ENCODE measurements at places on chromosomes 1 and 21. TPM values are rescaled to one million over a fixed set of nuclear protein-coding genes. Genes with fewer than 3 reads are reported as not detected.

DNA sequence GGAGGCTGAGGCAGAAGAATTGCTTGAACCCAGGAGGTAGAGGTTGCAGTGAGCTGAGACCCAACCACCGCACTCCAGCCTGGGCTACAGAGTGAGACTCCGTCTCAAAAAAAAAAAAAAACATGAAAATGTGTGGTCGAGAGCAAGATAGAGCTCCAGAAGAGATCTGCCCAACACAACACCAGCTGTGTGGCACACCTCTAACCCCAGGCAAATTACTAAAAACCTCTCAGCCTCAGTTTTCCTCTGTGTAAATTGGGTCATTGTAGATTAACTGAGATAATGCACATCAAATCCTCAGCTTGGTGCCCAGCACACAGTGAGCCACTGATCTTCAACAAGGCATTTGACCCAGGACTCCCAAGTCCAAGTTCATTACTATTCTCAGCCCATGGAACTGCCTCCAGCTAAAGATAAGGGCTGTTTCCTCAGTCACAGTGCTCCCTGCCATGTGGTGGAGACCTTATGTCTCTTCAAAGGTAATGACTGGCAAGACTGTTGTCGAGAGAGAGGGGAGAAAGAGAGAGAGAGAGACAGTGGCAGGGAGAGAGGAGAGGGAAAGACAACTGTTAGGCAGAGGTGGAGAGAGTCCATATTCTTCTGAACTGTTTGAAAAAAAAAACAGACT is 58.1 kb downstream of the PTP4A2 start:
- H3K36me3 ChIP-seq = no peaks in the 10 kb centered on the region
- DNase-seq = no peak
- peaks cover 29% of the 10 kb centered on the region for H3K4me1 ChIP-seq
- H3K27me3 ChIP-seq = no peaks in the 10 kb centered on the region
- no peak overlapping the region for H3K4me3 ChIP-seq

GRCh38 chr1:168585191-168585590 is 8.8 kb downstream of the XCL1 start:
- no peak overlapping the region for H3K27ac ChIP-seq
- no peaks in the 10 kb centered on the region for H3K4me1 ChIP-seq
- H3K36me3 ChIP-seq = peaks cover 18% of the 10 kb centered on the region
- H3K4me3 ChIP-seq = no peak overlapping the region

DNA sequence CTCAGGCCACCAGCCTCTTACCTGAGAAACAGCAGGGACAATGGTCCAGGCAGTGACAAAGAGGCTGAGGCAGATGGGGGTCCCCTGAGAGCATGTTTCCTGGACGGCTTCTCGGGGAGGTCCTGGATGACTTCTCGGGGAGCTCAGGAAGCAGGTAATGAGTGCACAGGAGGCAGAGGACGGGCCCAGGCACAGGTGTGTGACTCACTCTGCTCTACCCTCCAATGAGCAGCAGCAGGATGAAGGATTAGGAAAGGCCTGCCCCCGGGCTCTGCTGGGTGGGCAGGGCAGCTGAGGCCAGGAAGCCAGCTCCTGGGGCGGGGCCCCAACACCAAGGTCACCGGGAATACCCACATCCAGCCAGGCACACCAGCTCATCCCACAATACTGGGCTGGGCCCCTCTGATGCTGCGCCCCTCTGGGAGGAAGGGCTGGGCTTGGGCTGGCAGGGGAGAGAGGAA is 17.2 kb upstream of the PTAFR start:
- H3K27ac ChIP-seq = no peak overlapping the region
- H3K36me3 ChIP-seq = no peaks in the 10 kb centered on the region
- DNase-seq = no peak
- H3K27me3 ChIP-seq = no peaks in the 10 kb centered on the region
- H3K4me1 ChIP-seq = peaks cover 54% of the 10 kb centered on the region

DNA sequence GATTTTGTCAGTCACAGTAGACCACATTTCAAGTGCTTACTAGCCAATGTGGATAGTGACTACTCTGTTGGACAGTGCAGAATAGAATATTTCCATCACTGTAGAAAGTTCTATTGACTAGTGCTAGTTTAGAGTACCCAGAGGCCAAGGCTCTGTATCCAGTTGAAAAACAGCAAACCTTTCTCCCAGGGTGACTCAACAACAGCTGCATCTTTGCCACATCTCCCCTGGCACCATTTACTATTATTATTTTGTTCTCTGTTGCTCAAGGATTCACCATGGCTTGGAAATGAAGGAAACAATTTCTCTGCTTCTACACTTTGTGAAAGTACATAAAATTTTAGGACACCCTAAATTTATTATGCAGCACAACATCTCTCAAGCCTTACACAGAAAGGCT is 85.3 kb upstream of the WDR26 start:
- no peaks in the 10 kb centered on the region for H3K4me1 ChIP-seq
- no peak overlapping the region for H3K27ac ChIP-seq
- H3K27me3 ChIP-seq = no peaks in the 10 kb centered on the region
- no peak overlapping the region for H3K4me3 ChIP-seq
- no peak for DNase-seq
- no peaks in the 10 kb centered on the region for H3K36me3 ChIP-seq

GRCh38 chr1:199685369-199685768 is 342.1 kb upstream of the NR5A2 start:
- no peaks in the 10 kb centered on the region for H3K27me3 ChIP-seq
- no peak overlapping the region for H3K27ac ChIP-seq
- DNase-seq = no peak
- H3K36me3 ChIP-seq = no peaks in the 10 kb centered on the region
- H3K4me1 ChIP-seq = no peaks in the 10 kb centered on the region

DNA sequence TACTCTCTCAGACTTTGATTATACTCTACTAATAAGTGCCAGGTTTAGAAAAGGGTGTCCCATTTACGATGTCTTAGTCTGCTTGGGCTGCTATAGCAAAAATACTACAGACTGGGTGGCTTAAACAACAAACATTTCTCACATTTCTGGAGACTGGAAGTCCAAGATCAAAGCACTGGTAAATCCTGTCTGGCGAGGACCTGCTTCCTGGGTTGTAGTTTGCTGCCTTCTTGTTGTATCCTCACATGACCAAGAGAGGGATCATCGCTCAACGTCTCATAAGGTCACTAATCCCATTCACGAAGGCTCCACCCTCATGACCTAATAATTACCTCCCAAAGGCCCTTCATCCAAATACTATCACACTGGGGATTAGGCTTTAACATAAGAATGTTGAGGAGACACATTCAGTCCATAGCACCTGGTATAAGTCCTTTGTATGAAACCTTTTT is 12.0 kb downstream of the PRDX6 start:
- H3K36me3 ChIP-seq = peaks cover 49% of the 10 kb centered on the region
- no peak overlapping the region for H3K4me3 ChIP-seq
- no peak for DNase-seq
- H3K4me1 ChIP-seq = no peaks in the 10 kb centered on the region

- H3K4me1 ChIP-seq = no peaks in the 10 kb centered on the region
- no peaks in the 10 kb centered on the region for H3K36me3 ChIP-seq
- H3K4me3 ChIP-seq = no peak overlapping the region
- H3K27ac ChIP-seq = no peak overlapping the region
Measured at GRCh38 chr1:2932671-2933350, 88.5 kb upstream of the ACTRT2 start.

GRCh38 chr1:32741413-32742198 is 39.0 kb upstream of the SYNC start:
- no peak for DNase-seq
- H3K27me3 ChIP-seq = peaks cover 7% of the 10 kb centered on the region
- no peak overlapping the region for H3K4me3 ChIP-seq

GRCh38 chr1:35931446-35932157 is 697 bp downstream of the AGO3 start:
- peak overlapping the region; percentile 90 for H3K27ac ChIP-seq
- H3K27me3 ChIP-seq = no peaks in the 10 kb centered on the region
- no peaks in the 10 kb centered on the region for H3K36me3 ChIP-seq
- H3K4me3 ChIP-seq = peak overlapping the region; percentile 70
- no peak for DNase-seq

- H3K4me3 ChIP-seq = no peak overlapping the region
- no peaks in the 10 kb centered on the region for H3K36me3 ChIP-seq
- H3K27me3 ChIP-seq = peaks cover 20% of the 10 kb centered on the region
- H3K27ac ChIP-seq = no peak overlapping the region
- no peak for DNase-seq
- H3K4me1 ChIP-seq = peaks cover 18% of the 10 kb centered on the region
Measured at GRCh38 chr1:201540846-201541735, 2.2 kb downstream of the NAV1 start.

DNA sequence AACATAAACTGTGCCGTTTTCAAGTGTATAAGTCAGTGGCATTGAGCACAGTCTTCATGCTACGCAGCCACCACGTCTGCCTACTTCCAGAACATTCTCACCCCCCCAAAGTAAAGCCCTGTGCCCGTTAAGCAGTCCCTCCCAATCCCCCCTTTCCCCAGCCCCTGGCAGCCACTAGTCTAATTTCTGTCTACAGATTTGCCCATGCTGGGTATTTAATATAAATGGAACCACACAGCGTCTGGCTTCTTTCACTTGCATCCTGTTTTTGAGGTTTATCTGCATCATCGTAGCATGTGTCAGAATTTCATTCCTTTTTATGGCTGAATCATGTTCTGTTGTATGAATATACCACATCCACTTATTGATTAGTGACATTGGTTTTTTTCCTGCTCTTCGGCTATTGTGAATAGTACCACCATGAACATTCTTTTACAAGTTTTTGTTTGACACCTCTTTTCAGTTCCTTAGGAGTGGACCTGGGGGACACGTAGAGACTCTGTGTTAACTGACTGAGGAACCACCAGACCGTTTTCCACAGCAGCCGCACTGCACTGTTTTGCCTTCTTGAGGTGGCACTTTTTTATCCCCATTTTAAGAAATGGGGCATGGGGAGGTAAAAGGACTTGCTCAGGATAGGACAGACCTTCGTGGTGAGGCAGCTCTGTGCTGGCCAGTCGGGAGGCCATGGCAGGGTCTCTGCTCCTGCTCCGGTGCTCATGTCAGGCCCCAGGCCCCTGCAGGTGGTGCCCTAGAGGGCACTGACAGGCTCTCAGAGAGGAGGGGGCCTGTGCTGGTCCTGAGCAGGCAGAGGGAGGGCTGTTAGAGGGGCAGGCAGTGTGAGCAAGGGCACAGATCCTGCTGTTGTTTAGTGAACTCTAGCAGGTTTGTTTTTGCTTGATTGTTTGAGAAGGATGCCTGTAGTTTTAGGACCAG is 123.8 kb downstream of the PCBP3 start:
- no peak overlapping the region for H3K4me3 ChIP-seq
- H3K27ac ChIP-seq = no peak overlapping the region
- H3K36me3 ChIP-seq = no peaks in the 10 kb centered on the region
- H3K4me1 ChIP-seq = no peaks in the 10 kb centered on the region
- DNase-seq = no peak
- no peaks in the 10 kb centered on the region for H3K27me3 ChIP-seq

- H3K4me3 ChIP-seq = no peak overlapping the region
- no peaks in the 10 kb centered on the region for H3K36me3 ChIP-seq
- no peak for DNase-seq
- no peak overlapping the region for H3K27ac ChIP-seq
Measured at GRCh38 chr21:33670076-33670978, 28.0 kb downstream of the ITSN1 start.

The EFNA3 gene
- 1.1 TPM for total RNA-seq

The LCE1A gene
- not detected for total RNA-seq

The FALEC gene
- total RNA-seq = not detected

The SLC44A5 gene
- 0.15 TPM for total RNA-seq

The TNNI3K gene
- total RNA-seq = 0.72 TPM

The TP73 gene
- total RNA-seq = 0.28 TPM
